ENCODE measurements at places on chromosomes 13 and 19.

DNA sequence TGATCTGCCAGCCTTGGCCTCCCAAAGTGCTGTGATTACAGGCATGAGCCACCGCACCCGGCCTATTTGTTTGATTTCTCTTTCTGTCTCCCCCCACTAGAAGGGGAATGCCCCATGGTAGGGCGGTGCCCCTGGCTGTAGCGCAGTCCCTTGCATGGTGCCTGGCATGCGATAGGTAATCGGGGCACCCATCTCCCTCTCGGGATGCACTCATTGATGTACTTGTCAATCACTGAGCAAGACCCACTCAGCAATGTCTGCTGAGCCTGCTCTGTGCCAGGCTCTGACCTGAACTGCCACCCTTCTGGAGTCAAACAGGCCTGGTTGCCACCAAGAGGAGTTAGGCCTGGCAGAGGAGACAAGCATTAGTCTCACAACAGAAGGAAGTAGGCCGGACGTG, 19.8 kb downstream of the DNM2 start:
- no peak for DNase-seq

- DNase-seq: peak; percentile 2
Observed at GRCh38 chr13:62482351-62482750, 1066.7 kb upstream of the PCDH20 start.

GRCh38 chr19:718991-719512, 10.3 kb downstream of the PALM start:
- DNase-seq: no peak

DNA sequence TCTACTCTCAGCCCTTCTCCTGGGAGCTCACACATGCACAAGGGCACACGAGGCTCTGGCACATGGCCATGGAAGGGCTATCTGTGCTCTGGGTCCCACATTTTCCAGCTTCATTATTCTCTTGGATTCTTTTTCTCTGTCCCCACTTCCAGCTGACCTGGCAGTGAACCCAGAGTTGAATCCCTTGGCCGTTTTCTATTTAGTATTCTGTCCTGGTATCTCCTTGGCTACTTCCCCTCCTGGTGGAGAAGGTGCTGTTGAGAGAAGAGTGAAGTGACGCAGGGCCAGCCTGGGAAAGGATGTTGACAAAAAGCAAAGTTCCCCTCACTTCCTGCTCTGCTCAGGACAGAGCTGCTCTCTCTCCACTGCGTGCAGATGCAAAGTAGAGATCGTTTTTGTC, 303.1 kb downstream of the IRS2 start:
- no peak for DNase-seq

- DNase-seq: no peak
Observed at GRCh38 chr19:45768655-45768983, 433 bp downstream of the SIX5 start.

DNA sequence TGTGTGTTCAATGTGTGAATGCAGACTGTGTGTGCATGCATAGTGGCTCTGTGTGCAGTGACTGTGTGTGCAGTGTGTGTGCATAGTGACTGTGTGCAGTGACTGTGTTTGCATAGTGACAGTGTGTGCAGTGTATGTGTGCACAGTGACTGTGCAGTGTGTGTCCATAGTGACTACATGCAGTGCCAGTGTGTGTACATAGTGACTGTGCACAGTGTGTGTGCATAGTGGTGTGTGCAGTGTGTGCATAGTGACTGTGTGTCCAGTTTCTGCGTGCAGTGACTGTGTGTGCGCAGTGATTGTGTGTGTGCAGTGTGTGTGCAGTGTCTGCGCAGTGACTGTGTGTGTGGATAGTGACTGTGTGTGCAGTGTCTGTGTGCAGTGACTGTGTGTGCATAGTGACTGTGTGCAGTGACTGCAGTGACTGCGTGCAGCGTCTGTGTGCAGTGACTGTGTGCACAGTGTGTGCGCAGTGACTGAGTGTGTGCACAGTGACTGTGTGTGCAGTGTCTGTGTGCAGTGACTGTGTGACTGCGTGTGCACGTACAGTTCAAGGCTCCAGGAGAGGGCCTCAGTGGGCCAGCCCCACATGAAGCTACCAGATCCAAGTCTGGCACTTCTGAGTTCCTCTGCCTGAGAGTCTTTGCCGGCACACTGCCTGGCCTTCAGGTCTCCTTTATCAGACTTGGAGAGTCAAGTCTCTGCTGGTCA, 90.3 kb downstream of the IER2 start:
- DNase-seq: no peak

DNA sequence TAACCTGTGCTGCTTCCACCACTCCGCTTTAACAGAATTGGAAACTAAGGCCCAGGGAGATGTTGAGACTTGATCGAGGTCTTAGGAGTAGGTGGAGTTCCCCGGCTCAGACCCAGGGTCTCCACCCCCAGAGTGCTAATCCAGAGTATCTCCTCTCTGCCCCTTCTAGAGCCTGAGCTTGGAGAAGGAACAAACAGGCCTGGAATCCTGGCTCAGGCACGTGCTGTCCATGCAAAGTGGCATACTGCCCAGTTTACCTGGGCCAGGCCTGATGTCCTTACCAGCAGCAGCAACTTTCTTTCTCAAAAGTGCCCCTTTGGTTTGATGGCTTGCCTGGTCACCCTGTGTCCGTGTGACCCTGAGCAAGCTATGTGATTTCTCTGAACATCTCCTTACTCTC, 3.7 kb downstream of the SYNGR4 start:
- DNase-seq: no peak

GRCh38 chr13:111480503-111480902, 160.1 kb downstream of the TEX29 start:
- peak; percentile 63 for DNase-seq

DNA sequence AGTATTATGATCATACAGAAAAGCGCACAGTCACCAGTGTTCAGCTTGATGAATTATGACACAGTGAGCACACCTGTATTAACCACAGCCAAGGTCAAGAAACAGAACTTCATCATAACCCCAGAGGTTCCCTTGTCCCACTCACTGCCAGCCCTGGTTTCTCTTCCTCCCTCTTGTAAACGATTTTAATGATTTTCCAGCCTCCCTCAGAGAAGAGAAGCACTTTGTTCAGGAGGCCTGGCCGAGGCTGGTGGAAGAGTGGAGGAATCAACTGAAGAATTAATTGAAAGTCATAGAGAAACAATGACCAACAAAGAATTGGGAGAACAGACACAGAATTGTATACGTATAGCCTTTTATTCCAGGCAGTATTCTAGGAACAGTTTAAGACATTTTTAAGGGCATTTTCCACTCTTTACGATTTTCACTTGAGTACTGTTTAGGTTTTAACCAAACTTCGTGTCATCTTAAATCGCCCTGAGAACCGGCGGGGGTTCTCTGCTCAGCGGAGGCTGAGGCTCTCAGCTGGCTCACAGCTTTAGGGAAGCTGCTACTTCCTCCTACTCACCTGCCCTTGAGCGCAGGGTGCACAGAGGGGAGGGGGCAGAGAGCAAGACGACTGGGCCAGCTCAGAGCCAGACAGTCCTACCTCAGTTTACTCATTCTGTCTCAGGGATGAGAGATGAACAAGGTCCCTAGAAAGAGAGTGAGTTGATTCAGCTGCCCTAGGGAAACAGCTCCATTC, 108.6 kb downstream of the AKAP11 start:
- no peak for DNase-seq

GRCh38 chr13:112350300-112350699, 25.9 kb upstream of the SPACA7 start:
- no peak for DNase-seq

- DNase-seq: no peak
Observed at GRCh38 chr13:28601581-28601980, 57.3 kb upstream of the POMP start.

GRCh38 chr19:31772915-31773314, 423.7 kb upstream of the TSHZ3 start:
- no peak for DNase-seq

DNA sequence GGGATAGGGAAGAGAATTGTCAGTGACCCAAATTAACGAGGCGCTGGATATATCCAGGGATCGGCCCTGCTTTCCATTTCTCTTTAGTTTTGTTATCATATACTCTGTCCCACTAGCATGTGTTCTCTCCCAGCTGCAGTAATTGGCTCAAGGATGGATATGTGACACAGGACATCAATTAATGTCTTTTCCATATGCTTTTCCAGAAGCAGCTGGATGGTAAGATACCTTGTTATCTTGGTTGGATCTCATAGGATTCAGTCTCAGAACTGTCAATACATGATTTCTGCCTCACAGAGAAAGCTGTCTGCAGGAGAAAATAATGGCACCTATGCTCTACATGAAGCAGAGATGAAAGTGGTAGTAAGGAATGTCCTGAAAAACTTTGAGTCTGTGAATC, 157.1 kb upstream of the SPRY2 start:
- no peak for DNase-seq

DNA sequence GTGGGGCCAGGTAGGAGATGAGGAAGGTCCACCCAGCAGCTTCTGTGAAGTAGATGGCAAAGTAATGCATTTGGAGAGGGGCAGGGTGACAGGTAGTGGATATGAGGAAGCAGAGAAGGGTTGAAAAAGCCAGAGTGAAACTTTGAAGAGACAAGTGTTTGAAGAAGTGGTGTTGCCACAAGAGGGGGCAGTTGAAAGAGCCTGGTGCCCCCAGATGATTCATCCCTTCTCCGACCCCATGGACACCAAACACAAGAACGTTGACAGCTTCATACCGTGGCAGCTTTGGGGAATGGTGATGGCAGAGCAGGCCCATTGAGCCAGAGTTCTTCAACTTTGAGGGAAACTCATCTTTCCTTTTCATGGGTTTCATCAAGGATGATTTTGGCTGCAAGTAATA, 19.9 kb downstream of the IFNL3 start:
- no peak for DNase-seq

- DNase-seq: no peak
Observed at GRCh38 chr19:47623921-47624391, 15.0 kb downstream of the BICRA start.

DNA sequence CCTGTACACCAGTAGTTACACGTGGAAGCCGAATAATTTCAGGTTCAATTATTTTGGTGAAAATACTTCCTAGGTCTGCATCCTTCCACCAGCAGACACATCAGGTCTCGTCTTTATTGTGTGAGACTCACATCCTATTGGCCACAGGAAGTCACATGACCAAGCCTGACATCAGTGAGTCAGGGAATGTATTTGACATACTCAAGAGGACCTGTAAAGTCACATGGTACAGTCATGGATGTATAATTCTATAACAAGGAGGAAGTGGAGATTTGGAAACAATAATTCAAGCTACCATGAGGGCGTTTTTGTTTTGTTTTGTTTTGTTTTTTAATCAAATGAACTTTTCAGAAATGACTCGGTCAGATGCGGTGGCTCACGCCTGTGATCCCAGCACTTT, 9.3 kb upstream of the HIF3A start:
- DNase-seq: no peak

DNA sequence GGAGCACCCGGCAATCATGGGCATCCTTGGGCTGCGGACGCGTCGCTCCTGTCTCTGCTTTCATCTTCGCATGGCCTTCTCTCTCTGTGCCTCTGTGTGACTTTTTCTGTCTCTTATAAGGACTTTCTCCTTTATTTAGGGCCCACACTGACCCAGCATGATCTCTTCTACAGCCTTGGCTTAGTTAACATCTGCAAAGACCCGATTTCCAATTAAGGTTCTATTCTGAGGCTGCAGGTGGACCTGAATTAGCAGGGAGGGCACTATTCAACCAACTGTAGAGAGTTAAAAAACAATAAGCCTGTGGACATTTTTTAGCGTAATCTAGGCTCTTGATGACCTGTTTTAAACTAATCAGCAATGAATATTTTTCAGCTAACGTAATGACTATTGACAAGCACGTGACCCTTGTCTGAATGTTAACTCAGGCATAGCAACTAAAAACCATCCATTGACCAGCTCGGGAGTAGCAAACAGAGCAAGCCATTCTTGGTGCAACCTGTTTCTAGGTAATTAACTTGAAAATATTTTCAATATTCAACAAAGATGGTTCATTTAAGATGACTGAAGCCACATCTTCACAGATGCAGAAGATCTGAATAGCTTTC, 15.2 kb downstream of the F10 start:
- DNase-seq: no peak

DNA sequence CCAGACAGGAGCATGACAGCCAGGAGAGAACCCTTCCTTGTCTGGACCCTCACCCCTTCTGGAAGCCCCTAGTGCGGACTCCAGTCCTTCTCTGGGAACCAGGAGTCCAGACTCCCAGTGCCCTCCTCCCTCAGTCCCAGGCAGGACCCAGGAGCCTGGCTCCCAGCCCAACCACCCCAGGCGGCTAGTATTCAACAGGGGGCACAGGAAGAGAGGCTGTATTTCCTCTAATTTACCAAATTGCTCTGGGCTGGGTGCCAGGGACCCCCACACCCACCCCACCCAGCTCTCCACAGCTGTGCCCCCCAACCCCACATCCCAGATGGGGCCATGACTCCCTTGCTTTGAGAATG, 3.3 kb downstream of the GRIN2D start:
- DNase-seq: no peak

GRCh38 chr13:111373486-111373885, 53.0 kb downstream of the TEX29 start:
- DNase-seq: no peak

- no peak for DNase-seq
Observed at GRCh38 chr13:32962342-32962741, 53.9 kb upstream of the KL start.

- no peak for DNase-seq
Observed at GRCh38 chr13:68066879-68067513, 836.9 kb upstream of the PCDH9 start.

DNA sequence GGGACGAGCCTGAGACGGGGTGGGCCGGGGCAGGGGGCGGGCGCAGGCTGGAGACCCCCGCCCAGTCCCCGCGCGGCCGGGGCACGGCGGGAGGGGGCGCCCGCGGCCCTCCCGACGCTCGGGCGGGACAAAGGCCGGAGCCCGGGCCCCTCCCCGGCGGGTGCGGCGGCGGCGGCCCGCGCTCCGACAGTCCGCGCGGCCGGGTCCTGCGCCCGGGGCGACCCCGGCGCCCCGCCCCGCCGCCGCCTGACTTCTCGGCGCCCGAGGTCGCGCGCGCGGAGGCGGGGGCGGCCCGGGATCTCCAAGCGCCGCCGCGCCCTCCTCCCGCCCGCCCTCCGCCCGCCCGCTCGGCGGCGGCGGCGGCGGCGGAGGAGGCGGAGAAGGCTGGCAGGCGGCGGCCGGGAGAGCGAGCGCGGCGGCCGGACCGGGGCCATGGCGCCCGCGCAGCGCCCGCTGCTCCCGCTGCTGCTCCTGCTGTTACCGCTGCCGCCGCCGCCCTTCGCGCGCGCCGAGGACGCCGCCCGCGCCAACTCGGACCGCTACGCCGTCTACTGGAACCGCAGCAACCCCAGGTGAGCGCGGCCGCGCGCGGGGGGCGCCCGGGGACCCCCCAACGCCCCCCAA, at the start of gene EFNA2:
Gene EFNA2 (plus strand): TSS at position 137 of the 624 bp plus-strand sequence. CDS start 296 bp downstream, at position 433.
- DNase-seq: no peak

- no peak for DNase-seq
Observed at GRCh38 chr13:95456815-95457214, 95.7 kb upstream of the CLDN10 start.

- no peak for DNase-seq
Observed at GRCh38 chr19:21566073-21566472, 60.7 kb downstream of the ZNF429 start.

All from SHP77 (cell line).